MCF 10A (cell line): ENCODE measurements at places on chromosomes 2 and 18.

GRCh38 chr2:10914272-10914693, 2.5 kb downstream of the KCNF1 start:
- peak; percentile 31 for DNase-seq

GRCh38 chr18:5729983-5730699, 165.2 kb downstream of the TMEM200C start:
- DNase-seq, result no peak

DNA sequence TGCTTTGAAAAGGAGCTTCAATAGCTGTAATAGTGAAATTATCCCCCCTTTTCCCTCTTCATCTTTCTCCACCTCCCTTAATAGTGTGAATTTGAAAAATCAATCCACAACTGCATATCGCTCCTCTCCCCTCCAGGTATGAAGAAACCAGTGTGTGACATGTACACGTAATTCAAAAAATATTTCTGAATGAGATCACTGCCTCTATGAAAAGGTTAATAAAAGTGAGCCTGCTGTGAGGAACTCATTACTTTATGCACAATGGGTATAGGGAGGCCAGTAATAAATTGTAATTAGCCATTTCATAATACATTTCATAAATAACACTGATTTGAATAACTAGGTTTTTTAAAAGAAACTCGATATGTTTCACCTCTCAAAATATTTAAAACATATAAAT, 209.0 kb upstream of the KYNU start:
- peak; percentile 33 for DNase-seq

DNA sequence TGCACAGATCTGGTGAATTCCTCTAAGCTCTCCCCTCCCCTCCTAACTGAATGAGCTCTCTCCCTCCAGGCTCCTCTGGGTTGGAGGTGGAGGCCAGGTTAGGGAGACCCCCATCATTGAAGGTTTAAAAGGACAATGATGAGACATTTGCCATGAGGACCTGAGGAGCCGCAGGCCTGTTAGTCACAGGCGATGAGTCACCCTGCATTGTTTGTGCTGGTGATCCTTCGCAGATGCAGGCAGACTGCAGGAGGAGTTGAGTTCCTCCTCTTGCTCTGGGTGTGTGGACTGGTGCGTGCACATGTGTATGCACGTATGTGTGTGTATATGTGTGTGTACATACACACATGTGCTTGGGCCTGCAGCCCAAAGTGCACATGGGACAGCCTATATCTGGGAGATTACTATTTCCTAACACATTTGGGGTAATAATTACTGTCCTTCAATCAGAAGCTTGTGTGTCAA, 42.0 kb downstream of the MCFD2 start:
- DNase-seq, result peak; percentile 94

GRCh38 chr2:37471104-37471503, 126.7 kb downstream of the QPCT start:
- no peak for DNase-seq

GRCh38 chr2:222919841-222920526, 59.1 kb downstream of the ACSL3 start:
- DNase-seq, result peak; percentile 60

DNA sequence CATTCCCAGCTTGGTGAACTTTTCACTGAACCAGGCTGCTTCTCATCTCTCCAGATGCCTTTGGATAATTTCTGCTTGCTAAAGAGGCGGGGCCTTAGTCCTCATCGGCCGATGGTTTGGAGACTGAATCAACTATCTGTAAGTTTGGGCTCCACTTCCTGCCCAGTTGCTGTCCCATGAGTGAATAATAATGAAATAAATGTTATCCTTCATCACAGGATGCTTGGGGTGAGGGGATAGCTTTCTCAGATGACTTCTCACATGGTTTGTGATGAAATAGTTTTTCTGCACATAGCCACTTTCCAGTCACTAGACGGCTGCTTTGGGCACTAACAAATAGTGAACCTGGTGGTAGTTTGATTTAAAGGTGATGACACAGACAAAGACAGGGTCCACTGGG, 376.6 kb upstream of the TRIB2 start:
- no peak for DNase-seq

DNA sequence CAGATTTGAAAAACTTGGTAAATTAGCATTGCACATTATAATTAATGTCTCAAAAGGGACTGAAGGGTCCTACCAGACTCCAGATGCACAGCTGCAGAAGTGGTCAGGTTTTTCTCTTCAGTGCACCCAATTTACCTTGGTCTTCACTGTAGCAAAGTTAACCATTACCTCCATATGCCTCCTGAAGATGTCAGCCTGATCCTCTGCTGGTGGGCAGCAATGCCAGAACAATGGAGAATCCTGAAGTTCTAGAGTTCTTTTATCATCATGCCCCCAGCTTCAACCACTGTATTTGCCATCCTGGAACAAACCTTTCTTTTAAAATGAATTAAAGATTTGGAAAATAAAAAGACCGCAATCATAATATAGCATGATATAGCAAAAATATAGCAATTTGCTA, 1774.8 kb upstream of the CELF4 start:
- DNase-seq, result no peak

GRCh38 chr18:43620936-43621335, 343.6 kb upstream of the SYT4 start:
- peak; percentile 54 for DNase-seq

- no peak for DNase-seq
Measured at GRCh38 chr18:61929881-61930640, 37.3 kb upstream of the RNF152 start.

DNA sequence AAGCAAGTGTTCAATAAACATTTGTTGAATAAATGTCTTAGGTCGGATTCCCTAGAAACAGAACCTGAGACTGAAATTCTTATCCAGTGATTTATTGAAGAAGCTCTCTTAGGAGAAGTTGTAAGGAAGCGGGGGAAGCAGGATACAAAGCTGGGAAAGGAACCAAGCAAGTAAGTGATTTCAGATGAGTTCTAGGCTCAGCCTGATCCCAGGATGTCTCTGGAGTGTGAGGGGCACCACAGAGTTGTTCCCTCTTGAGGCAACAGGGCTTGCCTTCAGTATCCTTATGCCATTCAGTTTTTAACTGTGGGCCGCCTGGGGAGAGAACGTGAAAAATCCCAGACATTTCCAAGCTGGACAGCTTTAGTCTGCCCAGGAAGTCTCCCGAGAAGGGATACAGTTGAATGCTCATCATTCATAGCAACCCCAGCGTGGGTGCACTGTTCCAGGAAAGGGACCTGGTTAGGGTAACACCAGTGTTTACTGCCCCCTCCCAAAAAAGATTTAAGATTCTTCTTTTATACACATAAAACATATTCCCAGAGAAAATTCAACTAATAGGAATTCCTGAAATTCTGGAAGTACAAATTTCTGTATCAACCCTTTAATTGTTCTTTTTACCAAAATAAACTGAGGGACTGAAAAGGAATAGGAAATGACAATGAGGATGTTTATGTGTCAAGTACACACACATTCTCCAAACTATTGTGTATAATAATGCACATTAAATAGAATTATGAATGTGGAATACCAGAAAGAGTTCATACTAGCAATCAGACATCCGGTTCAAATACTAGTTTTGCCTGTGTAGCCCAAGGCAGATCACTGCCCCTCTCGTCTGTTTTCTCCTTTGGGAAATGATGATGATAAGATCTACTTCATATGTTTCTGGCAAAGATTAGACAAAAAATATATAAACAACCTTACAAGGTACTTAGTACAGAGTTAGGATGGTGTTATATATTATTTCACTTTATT, 592.1 kb upstream of the CDH2 start:
- DNase-seq, result no peak

DNA sequence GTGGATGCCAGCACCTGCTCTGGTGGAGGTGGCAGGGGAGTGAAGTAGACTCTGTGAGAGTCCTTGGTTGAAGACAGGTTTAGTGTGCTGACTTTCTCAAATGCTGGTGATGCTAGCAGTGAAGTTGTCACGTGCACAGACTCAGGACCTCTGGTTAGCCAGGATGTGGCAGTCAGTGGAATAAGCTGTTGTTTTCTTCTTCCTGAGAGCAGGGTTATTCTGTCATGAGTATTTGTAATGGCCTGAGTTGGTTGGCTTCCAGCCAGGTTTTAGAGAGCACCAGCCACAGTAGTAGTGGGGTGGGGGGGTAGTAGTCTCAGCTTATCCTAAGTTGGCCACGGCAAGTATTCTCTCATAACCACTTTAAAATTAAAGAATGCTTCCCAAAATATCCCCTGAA, 238.5 kb upstream of the FBXO11 start:
- peak; percentile 12 for DNase-seq

- no peak for DNase-seq
Measured at GRCh38 chr2:171895786-171896185, 1.7 kb upstream of the SLC25A12 start.
